ENCODE measurements at places on chromosomes 11 and 22. TPM values are rescaled to one million over a fixed set of nuclear protein-coding genes. Genes with fewer than 3 reads are reported as not detected.
A peak's percentile ranks its signal among the peaks of the same experiment; 100 is the strongest.

Gene KIRREL3
- polyA plus RNA-seq, result 1.5 TPM

GRCh38 chr22:40401981-40402406 is 31.6 kb downstream of the SGSM3 start:
- no peak for DNase-seq

Gene ANO1
- polyA plus RNA-seq, result 14.9 TPM

Gene DNAJB7
- 0.32 TPM for polyA plus RNA-seq

- DNase-seq, result peak; percentile 31
Measured at GRCh38 chr11:45982656-45983470, 60.4 kb downstream of the LARGE2 start.

DNA sequence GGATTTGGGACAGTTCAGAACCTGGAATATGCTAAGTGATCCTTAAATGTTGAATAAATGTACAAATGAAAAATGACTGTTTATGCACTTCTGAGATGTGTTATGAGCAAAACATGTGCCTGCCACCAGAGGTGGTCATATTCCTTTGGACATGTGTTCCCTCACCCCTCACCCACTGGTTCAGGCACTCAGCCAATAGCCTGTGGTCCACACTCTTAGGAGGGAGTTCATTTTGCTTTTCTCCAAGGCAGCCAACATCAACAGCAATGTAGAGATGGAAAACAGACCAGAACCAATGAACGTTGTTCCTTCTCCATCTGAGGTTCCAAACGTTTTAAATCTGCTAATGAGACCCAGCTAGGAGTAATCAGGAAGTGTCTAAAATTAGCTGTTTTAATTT is 44.0 kb downstream of the RPUSD4 start:
- no peak for DNase-seq
